Bronchial epithelial cell (primary cell): ENCODE measurements at places on chromosomes 3 and 15. TPM values are rescaled to one million over a fixed set of nuclear protein-coding genes. Genes with fewer than 3 reads are reported as not detected.

DNA sequence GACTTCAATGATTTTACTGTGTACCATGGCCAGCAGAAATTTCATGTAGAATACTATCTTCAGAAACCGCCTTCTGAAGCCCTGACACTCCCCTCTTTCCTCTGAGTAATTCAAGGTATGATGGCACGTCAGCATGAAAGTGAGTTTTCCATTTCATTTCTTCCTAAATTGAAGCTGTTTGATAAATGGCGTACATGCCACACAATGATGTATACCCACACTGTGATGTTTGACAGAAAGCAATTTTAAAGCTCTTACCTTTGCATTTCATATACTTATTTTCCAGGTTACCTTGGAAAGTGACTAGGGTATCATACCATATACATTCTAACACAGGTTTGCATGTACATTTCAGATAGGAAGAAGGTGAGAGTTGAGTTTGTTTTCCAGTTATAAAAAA, 147.9 kb upstream of the LRRC3B start:
- no peak for DNase-seq

DNA sequence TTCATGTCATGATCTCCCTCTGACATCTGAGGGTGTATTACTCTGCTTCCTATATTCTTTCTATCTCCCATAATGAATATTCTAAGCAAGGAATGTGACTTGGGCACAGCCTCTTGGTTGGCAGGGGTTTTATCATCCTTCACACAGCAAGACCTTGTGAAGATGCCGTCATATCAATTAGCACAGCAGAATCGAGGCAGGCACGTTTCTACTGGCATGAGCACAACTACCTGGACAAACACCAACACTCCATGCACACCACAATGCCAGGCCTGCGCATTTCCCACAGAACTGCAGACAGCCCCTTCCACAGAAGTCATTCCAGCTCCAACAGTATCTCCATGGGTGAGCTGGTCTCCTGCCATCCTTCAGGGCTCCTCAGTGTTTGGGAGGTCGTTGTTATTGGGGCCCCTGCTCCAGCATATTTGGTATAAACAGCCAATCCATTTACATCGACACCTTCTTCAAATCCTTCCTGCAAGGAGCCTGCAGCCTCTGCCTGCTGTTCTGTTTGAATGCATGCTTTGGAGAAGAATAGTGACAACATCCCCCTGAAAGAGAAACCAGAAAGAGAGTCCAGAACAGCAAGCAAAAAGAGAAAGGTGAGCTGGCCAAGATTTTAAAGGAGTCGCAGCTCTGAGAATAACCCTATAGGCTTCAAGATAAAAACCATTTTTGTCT, 275.5 kb downstream of the SHOX2 start:
- no peak for DNase-seq

OR5K2 gene
- not detected in 2 replicates for total RNA-seq

MAP2K1 gene
- total RNA-seq, result 57.7 and 70.0 TPM in 2 replicates

DNA sequence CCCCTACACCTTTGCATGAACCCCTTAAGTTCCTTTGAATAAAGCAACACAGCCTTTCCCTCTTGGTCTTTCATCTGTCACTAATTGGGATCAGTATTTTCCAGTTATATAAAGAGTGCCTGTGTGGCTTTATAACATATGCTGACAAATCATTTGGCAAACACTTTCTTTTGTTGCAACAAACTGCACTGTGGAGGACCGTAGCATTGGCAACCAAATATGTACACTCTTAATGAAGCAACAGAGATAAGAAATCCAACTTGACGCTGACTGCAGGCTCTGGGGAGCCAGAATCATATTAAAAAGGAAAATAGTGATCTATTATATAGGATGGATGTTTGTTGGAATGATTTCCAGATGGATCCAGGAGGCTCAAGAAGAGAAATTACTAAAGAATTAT, 120.1 kb upstream of the PRICKLE2 start:
- peak; percentile 81 for DNase-seq

DNA sequence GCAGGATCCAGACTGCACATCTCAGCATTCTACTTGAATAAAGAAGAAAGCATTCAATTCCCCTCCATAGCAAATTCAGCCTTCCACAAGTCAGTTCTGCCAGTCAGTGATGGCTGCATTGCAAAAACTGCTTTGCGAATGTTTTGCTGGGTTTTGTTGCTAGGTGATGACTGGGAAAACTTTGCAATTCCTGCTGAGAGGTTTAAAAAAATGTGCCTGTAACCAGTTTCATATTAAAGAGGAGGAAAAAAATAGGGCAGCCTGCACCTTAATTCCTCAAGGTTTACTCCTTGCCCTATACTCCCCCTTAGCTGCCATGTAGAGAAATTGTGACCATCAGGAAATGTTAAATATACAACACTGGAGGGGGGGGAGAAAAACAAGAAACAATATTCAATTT, 225.6 kb upstream of the ATP11B start:
- DNase-seq, result peak; percentile 3

- DNase-seq, result no peak
These were observed 2.9 kb upstream of the GMNC start for GRCh38 chr3:190865419-190865818.

DNA sequence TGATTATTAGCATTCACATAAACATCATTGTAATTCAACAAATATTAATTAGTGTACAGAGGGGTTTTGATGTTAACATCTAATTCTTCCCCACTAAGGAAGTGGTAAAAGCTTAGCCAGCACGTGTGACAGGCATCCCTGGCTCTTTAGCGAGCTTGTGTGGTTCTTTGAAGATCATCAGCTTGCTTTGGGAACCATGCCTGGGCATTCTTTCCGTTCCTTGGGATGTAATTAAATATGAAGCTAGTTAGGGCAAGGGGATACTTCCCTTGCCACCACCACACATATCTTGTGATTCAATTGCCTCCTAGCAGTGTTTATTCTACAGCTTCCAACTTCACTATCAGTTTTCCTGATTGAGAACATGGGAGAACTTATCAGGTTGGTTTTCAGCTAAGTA, 246.5 kb downstream of the MYRIP start:
- no peak for DNase-seq

- no peak for DNase-seq
These were observed 67.1 kb upstream of the CDV3 start for GRCh38 chr3:133506215-133506901.

GABRR3 gene
- not detected in 2 replicates for total RNA-seq

DAZL gene
- total RNA-seq, result not detected in 2 replicates

LMAN1L gene
- under 0.01 TPM in 1 of 2 replicates, not detected in the other for total RNA-seq

- DNase-seq, result no peak
These were observed 34.6 kb upstream of the SCAANT1 start for GRCh38 chr3:63946753-63947152.

GOLGA8G gene
- total RNA-seq, result not detected in 2 replicates

DNA sequence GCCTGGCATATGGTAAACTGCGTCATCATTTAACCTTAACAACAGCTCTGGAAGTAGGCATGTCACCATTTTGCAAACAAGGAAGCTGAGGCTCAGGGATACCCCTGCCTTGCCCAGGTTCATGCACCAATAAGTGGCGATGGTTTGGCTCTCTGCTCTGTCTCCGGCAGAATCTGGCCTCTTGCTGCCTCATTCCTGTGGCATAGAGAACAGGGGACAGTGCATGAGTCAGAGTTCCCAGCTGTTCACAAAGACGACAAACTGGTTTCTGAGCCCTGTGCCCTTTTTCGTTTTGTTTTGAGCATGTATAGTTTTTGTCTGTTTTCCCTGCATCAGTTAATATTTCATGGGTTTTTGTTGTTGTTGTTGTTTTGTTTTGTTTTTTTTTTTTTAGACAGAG, 236.8 kb downstream of the OPA1 start:
- peak; percentile 94 for DNase-seq

DNA sequence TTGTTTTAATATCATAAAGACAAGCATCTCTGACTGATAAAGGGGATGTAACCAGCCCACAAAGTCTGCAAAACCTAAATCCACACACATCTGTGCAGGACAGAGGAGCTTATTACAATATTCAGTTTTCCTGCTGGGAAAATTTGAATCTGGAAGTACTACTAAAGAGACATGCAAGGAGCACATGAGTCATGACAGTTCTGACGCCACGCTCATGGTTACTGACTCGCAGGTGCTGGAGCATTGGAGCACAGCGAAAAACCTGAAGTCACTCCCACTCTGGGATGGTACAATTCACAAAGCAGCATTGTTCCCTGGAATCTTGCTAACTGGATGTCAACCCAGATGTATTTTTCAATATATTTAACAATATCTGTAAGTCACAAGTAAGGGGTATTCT, 7.6 kb upstream of the ISL2 start:
- peak; percentile 69 for DNase-seq

- DNase-seq, result peak; percentile 21
These were observed 104.1 kb downstream of the TBC1D5 start for GRCh38 chr3:17638356-17638755.

- no peak for DNase-seq
These were observed 131.8 kb upstream of the UBE2E2 start for GRCh38 chr3:23071296-23071695.

DNAJC13 gene
- 34.2 and 37.8 TPM in 2 replicates for total RNA-seq
